ENCODE measurements at places on chromosomes 1 and 21. TPM values are rescaled to one million over a fixed set of nuclear protein-coding genes. Genes with fewer than 3 reads are reported as not detected.
A peak's percentile ranks its signal among the peaks of the same experiment; 100 is the strongest.

DNA sequence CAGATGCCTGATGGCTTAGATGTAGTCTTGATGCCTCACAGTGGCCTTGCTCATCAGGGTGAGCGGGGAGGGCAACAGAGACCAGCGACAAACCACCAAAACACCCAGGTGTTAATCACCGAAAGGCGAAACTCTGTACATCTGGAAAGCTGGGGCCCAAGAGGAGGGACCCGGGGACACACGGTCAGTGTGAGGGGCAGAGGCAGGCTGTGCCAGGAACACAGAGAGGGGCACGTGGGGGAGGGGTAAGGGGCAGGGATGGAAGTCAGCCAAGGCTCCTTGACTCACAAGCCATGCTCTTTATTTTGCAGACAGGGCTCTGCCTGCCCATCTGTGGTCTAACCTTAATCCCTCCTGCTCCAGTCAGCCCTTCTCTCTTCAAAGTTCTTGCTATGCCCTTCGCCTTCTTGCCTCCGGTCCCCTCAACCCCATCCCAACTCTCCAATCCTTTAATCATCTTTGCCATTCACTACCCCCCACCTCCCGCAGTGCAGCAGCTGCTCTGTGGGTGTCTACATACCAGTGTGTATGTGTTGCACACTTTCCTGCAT lies 4.3 kb downstream of the MEF2D start:
- DNase-seq, result no peak

DNA sequence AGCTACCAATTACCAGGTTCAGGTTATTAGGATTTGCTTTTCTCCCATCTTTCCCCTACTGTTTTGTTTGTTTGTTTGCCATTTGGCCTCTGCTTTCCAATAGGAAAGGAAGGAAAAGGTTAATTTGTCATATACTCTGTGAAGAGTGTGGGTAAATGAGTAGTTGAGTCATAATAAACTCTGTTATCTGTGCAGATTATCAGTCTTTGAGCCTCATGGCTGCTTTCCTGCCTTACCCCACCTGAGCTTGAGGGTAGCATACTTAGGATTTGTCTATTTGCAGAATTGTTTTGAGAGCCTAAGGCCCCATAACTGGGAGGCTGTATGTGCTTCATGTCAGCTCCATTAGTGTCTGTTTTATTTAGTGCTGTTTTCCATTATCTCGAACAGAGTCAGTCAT lies 32.9 kb upstream of the SNX27 start:
- no peak for DNase-seq

The TNFRSF8 gene
- total RNA-seq, result not detected

- DNase-seq, result no peak
Measured at GRCh38 chr1:226661271-226661670, 77.8 kb downstream of the ITPKB start.

DNA sequence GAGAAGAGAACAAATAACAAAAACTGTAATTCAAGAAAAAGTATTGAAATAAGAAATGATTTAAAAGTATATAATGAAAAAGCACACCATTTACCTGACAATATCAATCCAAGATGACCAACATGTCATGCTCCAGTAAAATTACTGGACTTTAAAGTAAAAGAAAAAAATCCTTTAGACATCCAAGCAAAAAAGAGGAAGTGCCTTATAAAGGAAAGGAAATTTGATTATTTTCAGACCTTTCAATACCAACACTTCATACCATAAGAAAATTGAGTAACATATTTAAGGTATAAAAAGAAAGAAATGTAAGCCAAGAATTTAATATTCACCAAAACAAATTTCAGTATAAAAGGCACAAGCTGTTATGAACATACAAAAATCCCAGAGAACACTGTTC lies 46.2 kb upstream of the SSX2IP start:
- no peak for DNase-seq

The FCAMR gene
- total RNA-seq, result not detected

The EEIG2 gene
- 7.4 TPM for total RNA-seq

GRCh38 chr1:111909030-111909429 lies 80.4 kb downstream of the KCND3 start:
- no peak for DNase-seq

The C1orf87 gene
- not detected for total RNA-seq

GRCh38 chr21:46023555-46023954 lies 42.0 kb downstream of the COL6A1 start:
- no peak for DNase-seq

The C1QTNF12 gene
- not detected for total RNA-seq

- no peak for DNase-seq
Measured at GRCh38 chr1:27478098-27478497, 11.9 kb downstream of the WASF2 start.

DNA sequence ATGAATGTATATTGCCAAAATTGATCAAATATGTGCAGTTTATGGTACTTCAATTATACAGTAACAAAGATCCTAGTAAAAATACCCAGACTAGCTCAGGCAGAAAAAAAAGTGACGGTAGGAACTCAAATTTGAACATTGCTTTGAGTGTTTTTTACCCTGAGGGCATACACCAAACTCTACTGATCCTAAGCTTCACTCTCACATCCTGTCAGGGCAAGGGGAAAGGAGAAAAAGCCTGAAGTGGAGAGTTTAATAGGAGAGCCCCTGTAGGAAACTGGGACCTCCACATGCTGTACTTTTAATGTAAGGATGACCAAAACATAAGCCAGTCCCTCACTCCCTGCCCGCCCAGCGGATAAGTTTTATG lies 59.8 kb upstream of the GNG12 start:
- no peak for DNase-seq

DNA sequence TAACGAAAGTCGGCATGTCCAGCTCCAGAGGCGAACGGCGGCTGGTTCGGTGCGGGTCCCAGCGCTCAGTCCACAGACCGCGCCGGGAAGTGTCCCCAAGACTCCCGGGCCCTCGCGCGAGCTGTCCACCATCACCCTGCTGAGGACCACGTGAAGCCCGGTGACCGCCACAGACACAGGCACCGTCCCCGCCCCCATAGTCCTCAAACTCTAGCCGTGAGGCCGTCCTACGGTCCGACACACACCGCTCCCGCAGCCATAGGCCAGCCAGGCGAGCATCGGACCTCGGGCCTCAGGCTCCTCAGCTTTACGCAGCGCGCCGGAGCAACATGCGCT lies 535 bp downstream of the SETD4 start:
- peak; percentile 52 for DNase-seq

DNA sequence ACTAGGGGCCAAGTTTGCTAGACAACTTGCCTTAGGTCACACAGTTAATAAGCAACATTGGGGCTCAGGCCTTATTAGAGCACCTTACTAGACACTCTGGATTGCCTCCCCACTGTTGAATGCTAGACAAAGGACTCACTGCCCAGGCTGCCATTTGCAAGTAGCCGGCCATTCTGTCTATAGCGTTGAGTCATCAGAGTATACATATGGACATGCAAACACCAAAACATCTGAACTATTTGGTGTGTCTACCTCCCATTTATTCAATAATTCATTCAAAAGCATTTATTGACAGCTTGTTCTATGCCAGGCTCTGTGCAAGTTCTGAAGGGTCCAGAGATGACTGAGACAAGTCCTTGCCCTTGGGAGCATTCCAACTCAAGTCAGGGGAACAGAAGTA lies 181.4 kb upstream of the DPT start:
- no peak for DNase-seq

The ANGPTL7 gene
- total RNA-seq, result 0.38 TPM

The IGSF21 gene
- 2.6 TPM for total RNA-seq

The ASAP3 gene
- 74.7 TPM for total RNA-seq

The OR2L3 gene
- total RNA-seq, result not detected

DNA sequence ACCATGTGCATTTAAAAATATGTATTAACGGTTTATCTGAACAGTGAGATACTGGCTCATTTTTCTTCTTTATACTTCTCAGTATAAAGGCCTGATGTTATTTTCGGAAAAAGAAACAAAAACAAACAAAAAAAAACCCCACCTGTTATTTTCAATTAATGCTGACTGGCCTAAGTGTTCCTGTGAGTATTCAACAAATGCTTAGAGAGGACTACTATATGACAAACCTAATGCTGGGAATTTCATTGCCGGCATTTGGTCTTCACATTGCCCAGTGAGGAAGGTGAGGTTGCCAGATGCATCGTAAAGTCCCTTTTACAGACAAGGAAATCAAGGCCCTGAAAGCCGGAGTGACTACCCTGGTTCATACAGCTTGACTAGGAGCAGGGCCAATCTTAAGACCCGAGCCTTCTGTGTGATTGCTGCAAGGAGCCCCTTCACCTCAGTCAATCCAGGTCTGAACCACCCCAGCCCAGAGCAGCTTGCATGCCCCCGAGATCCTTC lies 599 bp downstream of the MRPL24 start:
- no peak for DNase-seq

The SLAMF8 gene
- total RNA-seq, result 1.9 TPM

The TARDBP gene
- 265 TPM for total RNA-seq

- no peak for DNase-seq
Measured at GRCh38 chr1:216553040-216553439, 129.8 kb upstream of the USH2A start.

DNA sequence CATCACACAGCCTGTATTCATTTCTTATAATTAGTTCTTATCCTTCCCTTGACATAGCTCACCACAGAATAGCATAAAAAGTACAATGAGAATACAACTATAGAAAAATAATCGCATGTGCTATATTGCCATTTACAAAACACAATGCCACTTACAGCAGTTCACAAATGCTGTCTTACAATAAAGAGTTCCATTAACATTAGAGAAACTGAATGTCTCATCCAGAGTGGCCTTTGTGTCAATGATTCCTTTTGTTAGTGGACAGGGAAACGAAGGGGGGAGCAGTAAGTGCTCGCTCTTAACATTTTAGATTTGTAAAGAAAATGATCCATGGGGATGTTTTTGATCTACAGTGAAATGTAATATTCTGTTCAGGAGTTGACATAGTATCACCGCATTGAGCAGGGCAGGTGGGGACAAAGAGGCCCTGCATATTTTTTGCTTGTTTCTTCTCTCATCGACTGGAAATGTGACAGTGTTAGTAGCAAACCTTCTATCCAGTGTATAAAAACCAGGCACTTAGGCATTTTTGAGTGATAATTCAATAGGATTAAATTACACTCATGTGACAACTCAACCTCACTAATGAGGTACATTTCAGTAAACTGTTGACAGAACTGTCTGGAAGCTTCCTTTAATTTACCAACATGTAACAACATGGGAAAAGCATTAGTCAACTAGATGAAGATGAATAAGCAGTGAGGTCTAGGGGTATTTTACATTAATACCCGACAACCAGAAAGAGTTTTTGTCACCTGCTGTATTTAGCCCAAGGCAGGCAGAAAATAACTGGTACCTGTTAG lies 35.6 kb upstream of the RRP15 start:
- no peak for DNase-seq

The LY9 gene
- 2.1 TPM for total RNA-seq

DNA sequence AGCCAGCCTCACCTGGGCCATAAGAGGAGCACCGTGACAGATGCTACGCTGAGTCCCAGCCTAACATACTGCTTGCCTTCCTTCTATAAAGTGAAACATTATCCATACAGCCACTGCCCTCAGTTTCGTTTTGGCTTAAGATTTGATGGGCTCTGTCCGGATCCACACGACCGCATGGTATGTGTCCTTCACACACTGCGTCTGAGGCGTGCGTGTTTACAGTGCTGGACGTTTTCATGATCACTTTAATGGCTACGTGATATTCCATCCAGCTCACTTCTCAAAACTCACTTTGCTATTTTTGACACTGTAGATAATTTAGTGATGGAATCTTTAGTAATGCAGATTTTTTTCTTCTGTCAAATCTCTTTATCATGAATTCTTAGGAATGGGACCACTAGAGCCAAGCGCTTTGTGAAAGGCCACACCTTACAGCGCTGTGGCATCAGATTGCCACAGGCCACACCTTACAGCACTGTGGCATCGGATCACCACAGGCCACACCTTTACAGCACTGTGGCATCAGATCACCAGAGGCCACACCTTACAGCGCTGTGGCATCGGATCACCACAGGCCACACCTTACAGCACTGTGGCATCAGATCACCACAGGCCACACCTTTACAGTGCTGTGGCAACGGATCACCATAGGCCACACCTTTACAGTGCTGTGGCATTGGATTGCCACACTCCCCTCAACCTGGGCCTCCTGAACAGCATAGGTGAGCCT lies 47.1 kb downstream of the PRDM15 start:
- DNase-seq, result no peak

- peak; percentile 66 for DNase-seq
Measured at GRCh38 chr1:33094971-33095604, 14.1 kb downstream of the AZIN2 start.

GRCh38 chr1:243855616-243856318 lies 5.7 kb upstream of the AKT3 start:
- DNase-seq, result no peak

The C8A gene
- not detected for total RNA-seq

DNA sequence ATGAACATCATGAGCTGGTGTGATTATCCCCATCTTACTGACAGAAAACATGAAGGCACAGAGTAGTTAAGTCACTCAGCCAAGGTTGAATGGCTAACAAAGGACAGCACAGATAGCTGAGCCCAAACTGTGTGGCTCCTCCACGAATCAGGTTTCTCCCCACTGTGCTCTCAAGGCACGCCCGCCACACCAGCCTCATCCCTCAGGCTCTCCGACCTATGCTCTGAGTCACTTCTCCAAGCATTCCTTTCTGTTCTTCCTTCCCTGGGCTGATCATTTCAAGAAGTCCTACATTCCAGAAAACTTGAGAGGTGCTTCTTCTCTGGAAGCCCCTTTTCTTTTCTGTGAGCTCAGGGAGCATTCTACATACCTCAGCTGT lies 25.3 kb upstream of the SDC3 start:
- DNase-seq, result no peak

DNA sequence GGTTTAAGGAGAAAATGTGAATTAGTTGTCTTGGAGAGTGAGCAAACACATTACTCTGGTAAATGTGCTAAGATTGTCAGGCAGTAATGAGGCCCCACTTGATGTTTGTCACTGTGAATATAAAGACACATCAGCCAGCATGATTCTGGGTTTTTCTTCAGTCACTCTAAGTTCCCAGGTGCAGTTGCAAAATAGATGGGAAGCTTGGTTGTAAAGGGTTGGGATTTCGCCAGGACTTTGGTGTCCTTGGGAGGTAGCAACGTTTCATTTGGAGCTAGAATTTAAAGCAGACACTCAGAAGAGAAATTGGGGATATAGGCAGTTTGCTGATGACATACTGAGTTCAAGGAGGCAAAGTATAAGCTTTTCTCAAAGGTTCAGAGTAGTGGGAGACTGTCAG lies 154.3 kb downstream of the MAST2 start:
- DNase-seq, result no peak

DNA sequence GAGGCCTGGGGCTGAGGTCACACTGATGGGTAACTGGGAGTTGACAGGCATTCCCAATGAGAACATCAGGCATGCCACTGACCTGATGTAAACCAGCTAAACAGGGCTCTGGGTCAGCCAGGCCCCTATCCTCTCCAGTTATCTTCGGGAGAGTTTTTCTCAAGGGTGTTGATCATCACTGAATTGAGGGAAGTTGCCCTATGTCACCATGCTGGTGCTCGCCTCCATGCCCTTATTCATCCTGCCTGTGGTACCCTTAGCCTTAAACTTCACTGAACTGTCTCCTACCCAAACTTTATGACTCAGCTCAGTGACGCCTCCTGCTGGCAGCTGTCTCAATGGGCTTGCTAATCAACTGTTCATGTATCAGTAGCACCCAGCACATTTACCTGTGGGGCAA lies 80.7 kb upstream of the TNR start:
- DNase-seq, result no peak

- peak; percentile 6 for DNase-seq
Measured at GRCh38 chr1:193614817-193615216, 428.4 kb upstream of the B3GALT2 start.

Measured in thyroid gland (tissue), 4 donors.